Breast epithelium (tissue), 4 donors: ENCODE measurements at places on chromosomes 5 and 9. TPM values are rescaled to one million over a fixed set of nuclear protein-coding genes. Genes with fewer than 3 reads are reported as not detected.

- peak overlapping the region; percentile 91 for H3K4me3 ChIP-seq
- DNase-seq: peak; percentile 55
- no peaks in the 10 kb centered on the region for H3K27me3 ChIP-seq
- H3K4me1 ChIP-seq: no peaks in the 10 kb centered on the region
Measured at GRCh38 chr9:71767776-71768321, 464 bp downstream of the CEMIP2 start.

GRCh38 chr5:24497145-24497544, 147.6 kb downstream of the CDH10 start:
- no peaks in the 10 kb centered on the region for H3K36me3 ChIP-seq
- no peaks in the 10 kb centered on the region for H3K27me3 ChIP-seq
- no peak overlapping the region for H3K27ac ChIP-seq
- H3K4me3 ChIP-seq: no peak overlapping the region
- no peaks in the 10 kb centered on the region for H3K4me1 ChIP-seq

- H3K27me3 ChIP-seq: no peaks in the 10 kb centered on the region
- no peak for DNase-seq
- no peak overlapping the region for H3K4me3 ChIP-seq
- no peaks in the 10 kb centered on the region for H3K4me1 ChIP-seq
Measured at GRCh38 chr9:133515615-133516255, 9.0 kb downstream of the MYMK start.

DNA sequence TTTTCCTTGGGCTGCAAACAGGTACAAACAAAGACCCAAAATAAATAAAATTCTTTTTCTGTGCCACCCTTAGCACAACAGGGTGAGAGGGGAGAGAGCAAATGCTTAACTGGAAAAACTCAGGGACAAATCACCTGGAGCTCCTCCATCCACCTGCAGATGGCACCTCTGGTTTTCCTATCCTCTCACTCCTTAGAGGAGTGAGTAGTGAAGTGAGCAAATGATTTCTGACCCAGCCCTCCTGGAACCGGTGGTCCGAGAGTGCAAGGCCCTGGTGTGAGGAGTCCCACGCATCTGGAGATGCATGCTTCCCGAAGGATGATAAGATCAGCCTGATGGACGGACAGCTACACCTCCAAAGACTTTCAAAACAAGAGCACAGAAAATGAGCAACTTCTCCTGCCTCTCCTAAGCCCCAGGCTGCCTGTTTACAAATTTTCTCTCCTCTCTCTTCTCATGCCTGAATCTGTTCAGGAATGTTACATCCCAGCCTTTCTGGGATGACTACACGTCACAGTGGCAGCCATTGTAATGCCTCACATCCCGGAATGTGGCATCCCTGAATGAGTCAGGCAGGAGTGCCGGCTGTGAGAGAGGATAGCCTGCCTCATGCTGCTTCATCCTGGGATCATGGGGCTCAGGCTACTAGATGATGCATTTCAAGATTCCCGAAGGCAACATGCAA, 86.4 kb downstream of the ADRB2 start:
- DNase-seq: peak; percentile 88
- H3K27me3 ChIP-seq: no peaks in the 10 kb centered on the region
- H3K4me3 ChIP-seq: no peak overlapping the region
- H3K27ac ChIP-seq: peak overlapping the region; percentile 85

GRCh38 chr9:126151031-126151685, 175.5 kb upstream of the MVB12B start:
- H3K4me1 ChIP-seq: no peaks in the 10 kb centered on the region
- H3K36me3 ChIP-seq: no peaks in the 10 kb centered on the region
- H3K27me3 ChIP-seq: no peaks in the 10 kb centered on the region
- no peak overlapping the region for H3K27ac ChIP-seq
- DNase-seq: no peak

DNA sequence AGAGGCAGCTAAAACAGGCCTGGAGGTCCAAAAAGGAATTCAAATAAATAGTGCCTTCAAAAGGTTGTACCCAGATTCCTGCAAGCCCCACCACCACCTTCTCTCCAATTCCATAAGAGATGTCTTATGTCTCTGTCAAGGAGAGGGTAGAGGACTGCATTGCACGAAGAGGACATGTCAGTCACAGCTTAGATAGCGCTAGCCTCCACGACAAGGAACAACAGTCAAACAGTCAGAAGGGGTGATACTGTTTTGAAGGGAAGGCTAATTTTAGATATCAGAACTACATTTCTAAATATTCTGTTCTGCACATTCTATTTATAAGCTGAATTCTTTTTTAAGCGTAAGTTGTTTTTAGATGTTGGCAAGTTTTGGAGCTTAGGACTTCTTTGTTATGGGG, 34.2 kb downstream of the PLAC8L1 start:
- no peak for DNase-seq
- no peaks in the 10 kb centered on the region for H3K36me3 ChIP-seq
- H3K4me3 ChIP-seq: no peak overlapping the region
- H3K27me3 ChIP-seq: no peaks in the 10 kb centered on the region
- no peaks in the 10 kb centered on the region for H3K4me1 ChIP-seq

Gene CCNI2
- total RNA-seq: not detected

Gene CATSPER3
- total RNA-seq: not detected

DNA sequence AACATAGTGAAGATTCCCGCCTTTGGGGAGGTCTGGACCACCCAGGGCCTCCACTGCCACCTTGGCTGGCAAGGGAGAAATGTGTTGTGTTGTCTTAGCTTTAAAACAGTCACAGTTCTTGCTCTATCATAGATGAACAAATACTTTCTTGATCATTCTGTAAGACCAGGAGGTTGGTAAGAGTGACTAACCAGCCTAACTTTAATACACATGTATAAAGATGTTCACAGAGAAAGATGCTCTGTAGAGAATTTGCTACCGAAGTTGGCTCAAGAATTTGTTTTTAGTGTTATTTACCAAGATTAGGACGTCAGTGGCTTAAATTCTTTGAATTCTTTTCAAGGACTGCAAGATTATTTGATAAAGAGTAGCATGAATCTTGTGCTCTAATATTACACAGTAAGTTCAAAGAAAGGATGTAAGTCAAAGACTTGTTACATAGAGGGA, 28.4 kb downstream of the GLRX start:
- H3K4me3 ChIP-seq: no peak overlapping the region
- H3K27me3 ChIP-seq: no peaks in the 10 kb centered on the region
- no peaks in the 10 kb centered on the region for H3K36me3 ChIP-seq
- H3K27ac ChIP-seq: no peak overlapping the region
- DNase-seq: no peak

- H3K36me3 ChIP-seq: no peaks in the 10 kb centered on the region
- peak; percentile 2 for DNase-seq
- no peak overlapping the region for H3K27ac ChIP-seq
- no peaks in the 10 kb centered on the region for H3K27me3 ChIP-seq
- H3K4me1 ChIP-seq: no peaks in the 10 kb centered on the region
- H3K4me3 ChIP-seq: no peak overlapping the region
Measured at GRCh38 chr9:98846879-98847278, 39.4 kb downstream of the GALNT12 start.

GRCh38 chr5:150593996-150594395, 46.5 kb upstream of the SYNPO start:
- H3K36me3 ChIP-seq: no peaks in the 10 kb centered on the region
- DNase-seq: no peak
- H3K27me3 ChIP-seq: no peaks in the 10 kb centered on the region
- no peak overlapping the region for H3K4me3 ChIP-seq
- H3K4me1 ChIP-seq: peaks cover 13% of the 10 kb centered on the region

Gene SYK
- 11.8 TPM for total RNA-seq

Gene PFN3
- not detected for total RNA-seq

GRCh38 chr9:34465468-34465867, 6.9 kb downstream of the DNAI1 start:
- no peaks in the 10 kb centered on the region for H3K36me3 ChIP-seq
- no peak overlapping the region for H3K4me3 ChIP-seq
- no peaks in the 10 kb centered on the region for H3K27me3 ChIP-seq
- DNase-seq: no peak

DNA sequence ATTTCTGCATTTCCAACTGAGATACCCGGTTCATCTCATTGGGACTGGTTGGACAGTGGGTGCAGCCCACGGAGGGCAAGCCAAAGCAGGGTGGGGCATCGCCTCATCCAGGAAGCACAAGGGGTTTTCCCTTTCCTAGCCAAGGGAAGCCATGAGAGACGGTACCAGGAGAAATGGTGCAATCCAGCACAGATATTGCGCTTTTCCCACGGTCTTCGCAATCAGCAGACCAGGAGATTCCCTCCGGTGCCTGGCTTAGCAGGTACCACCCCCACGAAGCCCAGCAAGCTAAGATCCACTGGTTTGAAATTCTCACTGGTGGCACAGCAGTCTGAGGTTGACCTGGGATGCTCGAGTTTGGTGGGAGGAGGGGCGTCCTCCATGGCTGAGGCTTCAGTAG, 527.0 kb downstream of the TLE1 start:
- no peak for DNase-seq
- H3K27me3 ChIP-seq: no peaks in the 10 kb centered on the region
- no peak overlapping the region for H3K27ac ChIP-seq
- no peaks in the 10 kb centered on the region for H3K36me3 ChIP-seq
- no peak overlapping the region for H3K4me3 ChIP-seq

Gene PCDHB10
- 4.6 TPM for total RNA-seq

GRCh38 chr9:80555782-80556325, 984.1 kb downstream of the TLE4 start:
- no peaks in the 10 kb centered on the region for H3K36me3 ChIP-seq
- H3K4me3 ChIP-seq: no peak overlapping the region
- H3K4me1 ChIP-seq: no peaks in the 10 kb centered on the region
- no peak for DNase-seq

Gene SLC36A3
- total RNA-seq: not detected

GRCh38 chr5:158368686-158369085, 509.7 kb upstream of the CLINT1 start:
- H3K36me3 ChIP-seq: no peaks in the 10 kb centered on the region
- no peak overlapping the region for H3K27ac ChIP-seq
- DNase-seq: no peak
- H3K4me1 ChIP-seq: peaks cover 2% of the 10 kb centered on the region

DNA sequence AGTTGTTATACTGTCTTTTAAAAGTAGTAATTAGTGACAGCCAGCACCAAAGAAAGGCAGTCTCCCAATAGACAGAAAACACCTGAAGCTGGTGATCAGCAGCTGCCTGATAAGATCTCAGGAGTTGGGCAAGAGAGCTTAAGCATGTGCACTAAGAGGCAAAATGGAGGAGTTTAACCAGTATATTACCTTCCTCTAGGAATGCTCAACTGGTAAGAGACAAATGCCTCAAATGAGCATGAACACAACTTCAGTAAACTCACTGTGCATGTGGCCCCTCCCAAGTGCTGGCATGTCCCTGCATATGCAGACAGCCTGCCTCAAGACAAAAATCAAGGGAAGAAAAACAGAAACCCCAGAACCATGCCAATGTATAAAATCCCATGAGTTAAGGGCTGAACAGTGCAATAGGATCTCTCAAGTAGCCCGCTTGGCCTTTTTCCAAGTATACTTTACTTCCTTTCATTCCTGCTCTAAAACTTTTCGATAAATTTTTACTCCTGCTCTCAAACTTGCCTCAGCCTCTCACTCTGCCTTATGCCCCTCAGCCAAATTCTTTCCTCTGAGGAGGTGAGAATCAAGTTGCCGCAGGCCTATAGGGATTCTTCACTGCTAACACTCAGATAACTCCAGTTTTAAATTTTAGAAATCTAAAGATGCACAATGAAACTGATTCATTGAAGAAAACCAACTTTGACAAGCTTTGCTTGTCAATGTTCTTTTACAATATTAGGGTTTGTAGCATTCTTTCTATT, 724.8 kb upstream of the RIOK2 start:
- no peaks in the 10 kb centered on the region for H3K27me3 ChIP-seq

DNA sequence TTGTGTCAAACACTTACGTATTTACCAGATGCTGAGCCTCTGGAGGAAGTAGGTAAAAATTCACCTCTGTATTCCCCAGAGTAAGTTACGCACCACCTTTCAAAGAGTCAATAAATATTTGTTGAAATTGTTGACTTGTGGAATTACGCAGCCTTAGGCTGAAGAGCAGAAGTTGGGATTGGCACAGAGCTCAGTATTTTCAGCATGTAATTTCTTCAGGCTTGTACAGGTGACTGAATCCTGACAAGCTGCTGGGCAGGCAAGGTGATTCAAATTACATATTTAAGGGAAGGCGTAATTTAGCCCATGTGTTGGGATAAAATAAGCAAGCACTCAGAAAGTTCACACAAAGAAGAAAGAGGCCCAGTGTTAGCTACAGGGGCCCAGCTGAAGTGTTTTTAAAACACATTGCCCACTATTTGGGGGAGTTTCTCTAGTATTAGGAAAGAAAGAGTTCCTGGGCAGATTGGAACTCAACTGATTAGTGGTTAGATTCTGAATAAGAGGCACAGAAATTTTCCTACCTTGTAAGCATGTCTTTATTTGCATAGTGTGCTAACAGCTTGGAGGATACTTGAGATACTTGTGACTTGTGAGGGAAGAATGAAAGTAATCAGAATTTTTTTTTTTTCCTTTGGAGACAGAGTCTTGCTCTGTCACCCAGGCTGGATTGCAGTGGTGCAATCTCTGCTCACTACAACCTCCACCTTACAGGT, 165.3 kb upstream of the FBXL7 start:
- no peak overlapping the region for H3K27ac ChIP-seq
- DNase-seq: no peak
- H3K36me3 ChIP-seq: no peaks in the 10 kb centered on the region
- no peaks in the 10 kb centered on the region for H3K4me1 ChIP-seq
- no peak overlapping the region for H3K4me3 ChIP-seq

GRCh38 chr9:28853477-28853876, 1280.2 kb upstream of the C9orf72 start:
- no peak overlapping the region for H3K27ac ChIP-seq
- no peaks in the 10 kb centered on the region for H3K27me3 ChIP-seq

DNA sequence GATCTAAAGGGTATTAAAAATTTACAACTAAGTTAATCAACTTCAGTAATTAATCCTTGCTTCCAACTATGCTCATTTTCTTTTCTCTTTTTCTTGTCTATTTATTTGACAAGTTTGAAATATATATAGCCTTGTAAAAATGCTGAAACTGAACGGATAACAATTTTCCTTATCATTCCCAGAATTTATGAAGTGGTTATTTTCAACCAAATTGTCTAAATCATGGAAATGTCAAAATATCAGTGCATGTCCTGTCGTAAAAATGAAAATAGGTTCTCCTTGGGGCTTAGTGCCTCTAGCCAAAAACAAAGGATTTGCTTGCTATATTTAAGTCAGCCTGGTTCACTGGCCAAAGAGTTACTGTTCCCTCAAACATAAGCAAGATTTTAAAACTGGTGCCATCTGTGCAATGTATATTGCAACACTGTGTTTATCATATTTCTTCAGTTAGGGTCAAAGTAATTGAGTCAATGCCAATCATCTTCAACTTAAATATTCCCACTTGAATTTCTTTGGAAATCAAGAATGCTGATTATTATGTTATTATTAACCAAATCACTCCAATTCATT, 798.3 kb downstream of the MAT2B start:
- H3K4me1 ChIP-seq: no peaks in the 10 kb centered on the region
- DNase-seq: no peak
- H3K27ac ChIP-seq: no peak overlapping the region
- no peaks in the 10 kb centered on the region for H3K36me3 ChIP-seq
